ENCODE measurements at places on chromosomes 1 and 21.

- no peak for DNase-seq
Observed at GRCh38 chr1:119554183-119554582, 47.2 kb downstream of the HSD3B1 start.

DNA sequence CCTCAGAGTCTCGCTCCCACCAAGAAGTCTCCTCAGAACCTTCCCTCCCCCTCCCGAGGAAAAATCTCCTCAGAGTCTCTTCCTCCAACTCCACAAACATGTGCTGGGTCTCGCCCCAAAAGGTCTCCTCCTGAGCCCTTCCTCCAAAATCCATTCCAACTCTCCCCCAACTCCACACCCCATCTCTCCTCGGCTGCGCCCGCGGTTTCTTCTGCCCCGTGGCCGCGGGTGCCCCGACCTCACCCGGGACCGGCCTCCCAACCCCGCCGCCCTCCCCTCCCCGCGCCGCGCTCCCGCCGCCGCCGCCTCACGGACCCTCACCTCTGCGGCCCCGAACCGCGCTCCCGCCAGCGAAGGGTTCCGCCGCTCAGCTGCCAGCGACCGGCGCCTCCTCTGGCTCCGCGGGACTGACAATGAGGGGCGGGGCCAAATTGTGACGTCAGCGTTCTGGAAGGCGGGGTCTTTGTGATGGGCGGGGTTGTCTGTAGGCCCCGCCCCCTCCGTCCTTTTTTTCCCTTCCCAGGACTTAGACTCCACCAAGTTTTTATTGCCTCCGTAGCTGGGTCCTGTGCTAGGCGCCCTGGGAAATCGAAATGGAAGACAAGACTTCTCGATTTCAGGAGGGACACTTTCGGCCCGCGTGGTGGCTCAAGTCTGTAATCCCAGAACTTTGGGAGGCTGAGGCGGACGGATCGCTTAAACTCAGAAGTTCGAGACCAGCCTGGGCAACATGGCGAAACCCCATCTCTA, at the start of gene LUZP1:
TSS of gene LUZP1 (minus strand) at position 412 of the 750 bp plus-strand sequence.
- peak; percentile 58 for DNase-seq

GRCh38 chr1:225834417-225835329, 24.7 kb downstream of the EPHX1 start:
- no peak for DNase-seq

- DNase-seq, result no peak
Observed at GRCh38 chr1:20233394-20233793, 47.1 kb upstream of the PLA2G2C start.

- no peak for DNase-seq
Observed at GRCh38 chr1:151406176-151406575, 6.8 kb downstream of the PSMB4 start.

DNA sequence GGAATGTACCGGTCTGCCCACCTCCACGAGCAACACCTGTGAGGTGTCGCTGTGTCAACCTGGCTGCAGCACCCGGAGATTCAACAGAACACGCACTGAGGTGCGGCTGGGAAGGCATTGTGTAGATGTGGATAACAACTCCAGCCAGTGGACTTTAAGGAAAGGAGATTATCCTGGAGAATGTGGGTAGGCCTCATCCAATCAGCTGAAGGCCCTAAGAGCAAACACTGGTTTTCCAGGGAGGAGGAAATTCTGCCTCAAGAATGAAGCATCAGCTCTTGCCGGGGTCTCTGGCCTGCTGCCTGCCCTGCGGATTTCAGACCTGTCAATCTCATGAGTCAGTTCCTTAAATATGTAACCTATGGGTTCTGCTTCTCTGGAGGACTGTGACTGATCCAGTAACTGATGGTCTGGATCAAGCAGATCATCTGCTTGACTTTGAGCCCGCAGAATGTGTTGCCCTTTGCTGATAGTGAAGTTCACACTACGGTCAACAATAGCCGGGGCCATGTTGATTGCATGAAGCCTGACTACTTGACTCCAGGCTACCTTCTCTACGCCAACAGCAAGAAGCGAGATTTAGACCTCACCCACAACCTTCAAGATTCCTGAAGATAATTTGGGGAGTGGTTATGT, 15.9 kb upstream of the PRDM15 start:
- DNase-seq, result no peak
